ENCODE measurements at places on chromosomes 2 and 18. TPM values are rescaled to one million over a fixed set of nuclear protein-coding genes. Genes with fewer than 3 reads are reported as not detected.

DNA sequence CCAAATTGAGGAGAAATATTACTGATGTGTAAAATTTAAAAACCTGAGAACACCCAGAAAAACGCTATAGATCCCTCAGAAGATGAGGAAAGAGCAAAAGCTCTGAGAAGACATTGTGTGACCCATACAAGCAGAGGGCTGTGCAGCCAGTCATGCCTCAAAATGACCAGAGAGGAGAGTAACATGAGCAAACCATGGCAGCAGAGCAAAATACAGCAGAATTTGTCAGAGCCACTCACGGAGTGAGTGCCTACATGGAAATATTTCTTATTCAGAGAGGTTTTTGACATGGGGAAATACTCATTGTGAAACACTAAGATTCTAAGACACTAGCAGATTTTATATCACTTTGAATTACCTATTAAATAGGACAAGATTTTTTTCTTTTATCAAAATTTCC is 96.8 kb upstream of the DNAJC10 start:
- no peak for DNase-seq

GRCh38 chr18:46609048-46609447 is 48.0 kb downstream of the LOXHD1 start:
- DNase-seq: no peak

DNA sequence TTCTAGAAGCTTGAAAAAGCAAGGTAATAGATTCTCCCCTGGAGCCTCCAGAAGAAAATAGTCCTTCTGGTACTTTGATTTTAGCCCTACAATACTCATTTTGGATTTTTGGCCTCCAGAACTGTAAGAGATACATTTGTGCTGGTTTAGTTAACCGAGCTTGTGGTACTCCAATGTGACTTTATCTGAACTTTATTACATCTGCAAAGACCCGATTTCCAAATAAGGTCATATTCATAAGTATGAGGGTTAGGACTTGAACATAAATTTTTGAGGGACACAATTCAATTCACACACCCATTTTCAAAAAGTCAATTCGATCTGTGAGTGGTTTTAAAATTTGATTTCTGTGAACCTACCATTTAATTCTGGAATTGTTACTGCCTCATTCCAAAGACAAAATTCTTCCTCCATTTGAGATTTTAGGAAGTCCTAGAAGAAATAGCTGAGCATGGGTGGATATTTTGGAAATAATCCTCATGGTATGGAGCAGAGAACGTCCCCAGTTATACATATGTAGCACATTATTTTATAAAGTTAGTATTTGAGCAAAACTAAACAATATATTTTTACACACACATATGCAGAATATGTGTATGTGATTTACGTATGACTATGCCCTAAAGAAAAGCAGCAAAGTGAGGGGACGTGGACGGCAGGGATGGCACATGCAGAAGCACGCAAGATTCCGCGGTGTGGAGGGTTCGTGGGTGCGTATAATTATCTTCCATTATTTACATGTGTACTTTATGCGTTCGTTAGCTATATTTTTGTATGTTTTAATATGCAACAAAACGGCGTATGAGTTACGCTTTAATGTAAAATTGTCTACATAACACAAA is 905 bp upstream of the NUP35 start:
- DNase-seq: peak; percentile 3

The TBC1D8 gene
- total RNA-seq: 35.4 TPM

DNA sequence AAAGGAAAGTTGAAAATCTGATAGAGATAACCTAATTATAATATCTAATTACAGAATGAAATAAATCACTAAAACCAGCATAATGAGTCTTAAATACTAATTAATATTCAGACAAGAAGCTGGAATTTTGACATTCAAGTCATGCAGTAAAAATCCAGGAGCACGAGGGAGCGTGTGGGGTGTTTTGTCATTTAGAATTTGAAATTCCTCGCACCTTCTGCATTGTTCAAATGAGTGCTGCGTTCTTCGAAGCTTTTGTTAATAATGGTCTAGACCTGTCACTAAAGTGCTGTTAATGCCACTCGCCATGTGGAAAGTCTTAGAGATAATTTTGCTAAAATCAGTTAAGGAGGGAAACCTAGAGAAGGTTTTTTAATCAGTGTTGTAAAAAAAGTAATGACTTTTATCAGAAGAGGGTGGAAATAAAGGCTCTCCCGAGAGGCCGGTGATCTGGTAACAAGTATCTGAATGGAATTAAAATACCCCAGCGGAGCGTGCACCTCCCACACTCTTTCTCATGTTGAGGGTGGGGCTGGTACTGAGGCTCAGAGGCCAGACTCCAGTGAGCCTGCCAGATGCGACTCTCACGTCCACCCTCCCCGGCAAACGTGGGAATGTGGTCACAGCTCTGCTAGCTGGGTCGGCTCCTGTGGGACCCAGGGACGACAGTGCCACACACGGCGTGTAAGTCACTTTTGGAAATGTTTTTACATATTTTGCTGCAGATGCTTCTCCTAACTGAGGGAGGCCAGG is 69.4 kb upstream of the MYT1L start:
- no peak for DNase-seq

The DSG4 gene
- not detected for total RNA-seq

The ANKRD36 gene
- total RNA-seq: 23.8 TPM

The ADI1 gene
- total RNA-seq: 52.5 TPM

- no peak for DNase-seq
Measured at GRCh38 chr2:11090187-11090586, 65.1 kb upstream of the SLC66A3 start.

DNA sequence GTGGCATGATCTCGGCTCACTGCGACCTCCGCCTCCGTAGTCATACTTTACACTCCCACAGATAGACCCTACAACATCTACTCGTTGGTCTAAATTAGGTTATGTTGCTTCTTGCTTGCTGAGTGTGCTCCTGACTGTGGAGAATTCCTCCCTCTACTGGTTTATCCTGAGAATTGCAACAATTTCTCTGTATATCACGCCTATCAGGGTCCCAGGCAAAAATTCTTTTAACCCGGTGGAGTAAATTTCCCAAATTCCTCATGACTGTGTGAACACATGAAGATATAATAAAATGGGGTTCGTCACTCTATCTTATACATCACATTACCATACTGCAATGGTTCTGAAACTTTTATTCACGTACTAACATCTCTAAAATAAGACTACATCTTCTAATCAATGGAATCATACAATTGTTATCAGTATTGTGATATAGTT is 156.7 kb downstream of the EVA1A start:
- no peak for DNase-seq

GRCh38 chr2:169767243-169767888 is 31.3 kb upstream of the SSB start:
- peak; percentile 83 for DNase-seq

The ANKRD30B gene
- total RNA-seq: not detected

GRCh38 chr2:88170472-88170892 is 336 bp downstream of the THNSL2 start:
- no peak for DNase-seq

GRCh38 chr2:42199002-42199401 is 29.8 kb downstream of the EML4 start:
- no peak for DNase-seq

DNA sequence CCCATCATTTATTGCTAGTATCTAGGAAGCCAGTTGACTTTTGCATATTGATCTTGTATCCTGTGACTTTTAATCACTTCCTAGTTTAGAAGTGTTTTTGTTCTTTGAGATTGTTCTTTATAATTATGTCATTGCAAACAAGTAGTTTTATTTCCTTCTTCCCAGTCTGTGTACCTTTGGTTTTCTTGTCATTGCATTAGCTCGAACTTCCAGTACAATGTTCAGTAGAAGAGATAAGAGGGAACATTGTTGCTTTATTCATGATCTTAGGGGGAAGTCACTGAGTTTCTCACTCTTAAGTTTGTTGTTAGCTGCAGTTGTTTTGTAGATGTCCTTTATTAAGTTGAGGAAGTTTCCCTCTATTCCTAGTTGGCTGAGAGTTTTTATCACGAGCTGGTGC is 61.0 kb downstream of the TRAPPC12 start:
- no peak for DNase-seq

DNA sequence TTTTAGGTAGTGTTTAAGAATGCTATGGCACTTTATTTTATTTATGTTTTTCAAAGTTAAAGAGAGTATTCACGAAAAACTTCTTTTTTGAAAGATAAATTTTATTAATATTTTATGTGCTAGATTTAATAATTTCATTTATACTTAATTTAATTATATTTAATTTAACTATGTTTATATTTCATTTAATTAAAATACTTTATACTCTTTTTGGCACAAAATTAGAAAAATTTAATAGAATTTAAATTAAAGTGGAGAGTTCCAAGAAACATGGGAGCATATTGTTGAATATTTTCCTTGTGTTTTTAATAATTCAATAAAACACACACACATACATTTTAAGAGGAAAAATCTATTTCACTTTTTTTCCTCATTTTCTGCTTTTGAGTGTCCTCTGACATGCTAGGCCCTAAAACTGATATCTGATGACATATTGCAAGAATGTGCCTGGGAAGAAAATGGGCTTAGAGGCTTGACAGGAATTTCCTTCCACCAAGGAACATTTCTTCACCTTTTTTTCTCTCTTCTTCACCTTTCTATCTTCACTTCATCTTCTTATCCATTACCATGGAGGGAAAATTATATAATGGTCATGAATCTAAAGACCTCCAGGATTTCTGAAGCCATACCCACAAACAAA is 15.4 kb downstream of the ARHGAP28 start:
- no peak for DNase-seq

The MTA3 gene
- 65.8 TPM for total RNA-seq

DNA sequence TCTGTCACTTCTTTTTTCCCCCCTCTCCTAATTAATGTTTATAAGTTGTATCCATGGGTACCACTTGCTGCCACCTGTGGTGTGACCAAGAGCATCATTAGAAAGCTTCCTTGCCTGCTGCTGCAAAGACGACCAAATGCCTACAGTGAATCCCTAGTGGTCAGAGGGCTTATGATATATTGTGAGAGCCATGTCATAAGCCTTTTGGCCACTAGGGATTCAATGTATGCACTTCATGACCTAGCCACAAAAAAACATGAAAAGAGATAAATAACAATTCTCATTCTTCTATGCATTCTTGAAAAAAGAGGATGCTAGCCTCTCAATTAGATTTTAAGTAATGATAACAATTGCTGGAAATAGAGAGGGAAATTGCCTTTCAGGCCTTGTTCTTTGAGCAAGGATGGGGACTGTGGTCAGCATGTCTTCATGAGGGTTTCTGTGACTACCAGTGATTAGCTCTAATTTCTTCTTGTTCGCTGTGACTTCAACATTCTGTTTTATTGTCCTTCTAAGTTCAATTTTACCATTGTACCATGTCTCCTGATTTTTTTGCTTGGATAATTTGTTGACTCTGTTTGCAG is 435.3 kb downstream of the TGIF1 start:
- no peak for DNase-seq

The NOTO gene
- not detected for total RNA-seq

GRCh38 chr18:9287036-9287435 is 47.5 kb upstream of the TWSG1 start:
- DNase-seq: peak; percentile 15
